Activated CD8-positive, alpha-beta memory T cell treated with anti-CD3 and anti-CD28 coated beads, Interleukin-2, amount 50 U/mL, for 48 hours (primary cell): ENCODE measurements at places on chromosomes 5 and 9.

GRCh38 chr5:175098301-175098700 is 345.7 kb downstream of the DRD1 start:
- no peak for DNase-seq

DNA sequence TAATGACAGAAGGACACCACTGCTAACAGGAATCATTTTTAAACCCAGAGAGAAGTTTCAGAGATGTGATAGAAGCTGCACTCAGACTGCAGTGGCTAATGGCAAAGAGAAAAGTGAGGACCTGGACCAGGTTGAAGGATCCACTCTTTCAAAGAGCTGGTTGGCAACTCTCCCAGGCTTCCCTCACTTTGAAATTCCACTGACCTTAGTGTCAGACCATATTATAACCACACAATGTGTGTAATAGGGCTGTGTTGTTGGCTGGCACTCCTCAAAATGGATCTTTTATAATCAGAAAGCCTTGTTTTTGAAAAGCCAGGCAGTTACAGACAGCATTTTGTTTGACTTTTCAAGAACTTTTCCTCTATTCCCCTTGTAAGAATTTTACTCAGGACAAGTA is 280.7 kb downstream of the PRELID2 start:
- no peak for DNase-seq

DNA sequence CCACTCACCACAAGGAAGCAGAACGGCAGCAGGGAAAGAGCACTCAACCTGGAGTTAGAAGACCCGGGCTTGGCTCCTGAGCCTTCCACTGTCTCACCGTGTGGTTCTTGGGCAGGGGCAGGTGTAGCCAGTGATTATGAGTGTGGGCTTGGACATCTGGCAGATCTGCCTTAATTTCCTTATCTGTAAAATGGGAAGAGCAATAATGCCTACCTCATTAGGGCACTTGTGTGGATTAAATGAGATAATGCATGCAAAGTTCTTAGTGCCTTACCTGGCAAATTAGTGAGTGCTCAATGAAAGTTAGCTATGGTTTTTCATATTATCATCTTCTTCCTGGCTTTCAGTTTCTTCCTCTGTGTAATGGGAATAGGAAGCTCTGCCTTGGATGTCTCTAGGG is 28.1 kb upstream of the COL15A1 start:
- no peak for DNase-seq

- no peak for DNase-seq
Observed at GRCh38 chr5:9515436-9515835, 30.4 kb downstream of the SEMA5A start.

- no peak for DNase-seq
Observed at GRCh38 chr5:8907168-8907868, 638.6 kb downstream of the SEMA5A start.

DNA sequence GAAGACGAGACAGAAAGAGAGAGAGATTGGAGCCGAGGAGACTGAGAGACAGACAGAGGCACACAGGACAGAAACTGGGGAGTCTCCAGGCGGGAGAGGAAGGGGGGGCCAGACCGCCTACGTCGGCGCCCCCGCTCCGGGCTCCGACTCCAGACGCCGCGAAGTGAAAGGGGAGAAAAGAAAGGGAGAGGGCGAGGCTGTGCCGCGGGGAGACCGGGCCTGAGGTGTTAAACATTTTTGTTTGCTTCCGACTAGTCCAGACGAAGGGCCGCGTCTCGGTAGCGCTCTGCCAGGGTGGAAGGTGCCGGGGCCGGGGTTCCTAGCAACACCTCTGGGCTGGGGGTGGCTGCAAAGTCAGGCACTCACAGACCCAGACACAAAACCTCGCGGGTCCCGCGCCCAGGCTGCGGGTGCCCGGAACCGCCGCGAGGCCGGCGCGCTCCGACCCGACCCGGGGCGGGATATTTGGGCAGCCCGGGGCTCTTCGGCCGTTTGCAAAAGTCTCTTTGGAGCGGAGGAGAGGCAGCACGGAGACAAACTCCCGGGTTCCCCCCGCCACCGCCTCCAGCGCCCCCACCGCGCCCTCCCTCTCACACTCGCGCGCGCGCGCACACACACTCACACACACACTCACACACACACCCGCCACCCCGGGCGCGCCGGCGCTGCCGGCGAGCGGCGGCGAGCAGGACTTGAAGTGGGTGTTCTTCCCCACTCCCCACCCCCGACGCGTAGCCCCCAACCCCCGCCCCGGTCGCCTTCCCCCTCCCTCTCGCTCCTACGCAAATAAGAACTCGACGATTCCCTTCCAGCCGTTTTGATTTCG is 626 bp upstream of the FST start:
- DNase-seq: peak; percentile 68

- DNase-seq: no peak
Observed at GRCh38 chr9:124329206-124329792, 71.5 kb downstream of the NEK6 start.

- DNase-seq: no peak
Observed at GRCh38 chr5:14745188-14745563, 80.7 kb downstream of the OTULIN start.

- no peak for DNase-seq
Observed at GRCh38 chr5:51377151-51378060, 5.8 kb upstream of the ISL1 start.

- DNase-seq: no peak
Observed at GRCh38 chr5:58264276-58264675, 195.6 kb downstream of the PLK2 start.

GRCh38 chr9:124781967-124782660 is 5.2 kb downstream of the OLFML2A start:
- no peak for DNase-seq

DNA sequence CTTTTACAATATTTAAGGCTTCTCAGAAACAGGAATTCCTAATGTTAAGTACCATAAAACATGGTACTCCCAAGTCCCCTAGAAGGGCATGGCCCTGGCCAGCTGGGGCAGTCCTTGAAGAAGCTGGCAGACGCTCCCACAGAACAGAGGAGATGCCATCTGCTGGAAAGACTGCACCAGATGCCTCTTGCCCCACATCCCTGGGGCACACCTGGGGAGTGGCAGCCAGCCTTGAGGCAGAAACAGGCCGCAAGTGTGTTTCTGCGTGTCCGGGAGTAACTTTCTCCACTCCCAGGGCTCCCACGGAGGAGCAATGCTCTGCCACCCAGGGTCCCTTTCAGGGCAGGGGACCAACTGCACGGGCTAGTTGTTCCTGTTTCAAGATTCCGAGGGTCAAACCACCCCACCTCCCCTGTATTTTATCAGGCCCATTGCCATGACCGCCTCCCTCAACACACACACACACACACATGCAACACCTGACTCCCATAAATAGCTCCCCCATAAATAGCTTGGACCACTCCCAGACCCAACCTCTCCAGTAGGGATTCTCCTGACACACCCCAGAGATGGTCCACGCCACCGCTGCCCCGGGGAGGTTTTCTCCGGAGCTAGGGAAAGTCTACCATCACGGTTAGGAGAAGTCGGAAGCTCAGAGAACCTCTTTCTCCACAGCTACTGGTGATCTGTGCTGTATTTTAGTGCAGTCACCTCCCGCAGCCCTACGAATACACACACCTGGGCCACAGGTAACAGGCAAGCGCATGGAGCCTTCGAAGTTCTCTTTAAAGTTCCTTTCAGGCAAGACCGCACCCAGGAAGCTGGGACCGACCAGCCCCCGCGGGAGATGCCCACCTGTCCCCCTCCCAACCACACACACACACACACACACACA is 1.5 kb downstream of the SPOCK1 start:
- DNase-seq: no peak

- no peak for DNase-seq
Observed at GRCh38 chr9:7055171-7055903, 297.6 kb downstream of the KDM4C start.

GRCh38 chr9:124213396-124213795 is 44.4 kb upstream of the NEK6 start:
- DNase-seq: no peak

GRCh38 chr9:3664044-3664443 is 138.2 kb upstream of the RFX3 start:
- no peak for DNase-seq

DNA sequence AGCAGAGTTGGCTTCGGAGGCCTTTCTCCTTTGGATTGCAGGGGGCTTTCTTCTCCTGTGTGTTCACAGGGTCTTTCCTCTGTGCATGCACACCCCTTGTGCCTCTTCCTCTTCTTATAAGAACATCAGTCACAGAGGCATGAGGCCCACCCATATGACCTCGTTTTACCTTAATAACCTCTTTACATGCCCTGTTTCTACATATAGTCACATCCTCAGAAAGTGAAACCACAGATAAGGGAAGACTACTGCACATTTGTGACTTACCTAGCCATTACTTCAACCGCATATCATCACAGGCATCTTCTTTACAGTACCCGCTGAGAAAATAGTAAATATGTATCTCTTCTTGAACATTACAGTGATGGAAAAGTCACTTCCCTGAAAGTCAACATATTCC is 204.9 kb upstream of the TARS1 start:
- no peak for DNase-seq

GRCh38 chr5:136205061-136205702 is 12.2 kb upstream of the SMIM32 start:
- DNase-seq: no peak

DNA sequence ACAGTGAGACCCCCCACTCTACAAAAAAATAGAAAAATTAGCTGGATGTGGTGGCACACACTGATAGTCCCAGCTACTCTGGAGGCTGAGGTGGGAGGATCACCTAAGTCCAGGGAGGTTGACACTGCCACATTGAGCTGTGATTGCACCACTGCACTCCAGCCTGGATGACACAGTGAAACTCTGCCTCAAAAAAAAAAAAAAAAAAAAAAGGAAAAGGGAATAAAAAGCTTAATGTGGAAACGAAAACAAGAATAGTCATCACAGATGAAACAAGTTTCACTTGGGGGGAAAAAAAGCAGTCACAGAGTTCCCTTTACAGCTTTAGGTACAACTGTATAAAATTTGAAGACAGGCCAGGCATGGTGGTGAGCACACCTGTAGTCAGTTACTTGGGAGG is 84.2 kb downstream of the FNBP1 start:
- no peak for DNase-seq

DNA sequence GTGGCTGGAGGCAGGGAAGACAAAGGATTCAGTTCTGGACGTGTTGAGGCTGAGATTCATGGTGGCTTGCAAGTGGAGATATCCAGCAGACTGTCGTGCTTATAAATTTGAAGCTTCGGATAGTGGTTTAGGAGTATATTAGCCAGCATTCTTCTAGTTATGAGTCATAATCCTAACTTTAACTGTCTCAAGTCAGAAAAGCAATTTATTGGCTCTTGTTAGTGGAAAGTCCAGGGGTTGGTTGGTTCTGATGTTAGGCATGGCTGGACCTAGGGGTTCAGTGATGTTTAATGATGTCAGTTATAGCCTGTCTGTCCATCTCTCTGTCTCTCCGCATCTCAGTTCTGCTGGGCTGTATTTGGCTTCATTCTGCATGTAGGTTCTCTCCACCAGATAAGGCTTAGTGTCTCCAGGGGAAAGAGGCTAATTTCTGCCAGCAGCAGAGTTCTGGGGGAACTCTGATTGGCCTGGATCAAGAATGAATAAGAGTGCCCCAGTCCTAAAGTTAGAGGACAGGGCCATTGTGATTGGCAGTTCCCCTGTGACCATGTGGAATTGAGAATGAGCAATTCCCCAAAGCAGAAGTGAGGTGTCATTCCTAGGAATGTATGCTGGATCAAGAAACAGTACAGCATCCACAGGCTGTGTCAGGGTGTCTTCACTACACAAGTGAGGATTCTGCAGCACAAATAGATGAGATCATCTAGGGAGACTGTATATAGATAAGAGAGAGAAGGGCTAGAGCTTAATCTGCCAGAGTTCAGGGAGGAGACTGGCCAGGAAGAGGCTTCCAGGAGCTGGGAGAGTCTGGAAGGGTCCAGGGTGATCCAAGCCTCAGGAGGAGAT is 72.9 kb upstream of the SHB start:
- DNase-seq: no peak

- no peak for DNase-seq
Observed at GRCh38 chr5:131749138-131749537, 47.7 kb downstream of the FNIP1 start.

- DNase-seq: no peak
Observed at GRCh38 chr9:8254541-8254940, 455.0 kb upstream of the DMAC1 start.

GRCh38 chr9:9791611-9792010 is 821.2 kb downstream of the PTPRD start:
- DNase-seq: no peak

DNA sequence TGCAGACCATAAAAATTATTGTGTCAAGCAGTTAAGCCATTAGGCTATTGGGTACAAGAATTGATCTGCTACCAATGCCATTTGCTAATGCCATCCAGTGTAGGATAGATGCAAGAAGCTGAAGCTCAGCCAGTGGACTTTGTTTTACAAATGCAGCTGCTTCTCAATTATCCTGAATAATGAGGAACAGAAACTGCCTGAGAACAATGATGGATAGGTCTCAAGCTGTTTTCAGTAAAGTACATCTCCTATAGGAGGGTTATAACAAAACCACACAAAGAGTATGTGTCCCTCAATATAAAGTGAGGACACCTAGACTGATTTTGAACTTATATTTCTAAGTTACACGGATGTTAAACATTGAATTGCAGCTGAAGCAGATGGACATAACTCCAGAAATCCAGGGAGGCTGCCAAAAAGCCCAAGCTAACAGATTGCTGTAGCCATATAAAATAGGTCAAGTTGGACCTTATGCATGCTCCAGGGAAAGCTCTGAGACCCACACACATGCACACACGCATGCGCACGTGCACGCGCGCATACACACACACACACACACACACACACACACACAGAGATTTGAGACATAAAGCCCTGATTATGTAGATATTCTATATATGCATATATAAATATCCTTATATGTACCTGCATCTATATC is 482.7 kb upstream of the CD180 start:
- DNase-seq: no peak

DNA sequence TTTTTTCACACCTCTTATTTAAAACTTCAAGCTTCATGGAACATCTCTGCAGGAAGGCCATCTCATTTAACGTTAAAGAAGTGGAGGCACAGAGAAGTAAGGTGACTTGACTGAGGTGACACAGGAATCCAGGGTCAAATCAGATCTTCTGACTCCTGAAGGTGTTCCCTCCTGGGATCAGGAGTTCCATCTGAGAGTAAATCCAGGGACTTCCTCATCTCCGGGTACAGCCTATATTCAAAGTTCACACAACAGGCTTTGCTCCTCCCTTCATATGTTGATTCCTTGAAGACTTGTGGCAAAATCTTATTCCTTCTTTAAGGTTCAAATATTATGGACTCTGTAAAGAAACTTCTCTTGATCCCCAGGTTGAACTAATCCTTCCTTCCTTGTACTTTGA is 313.1 kb upstream of the CLINT1 start:
- no peak for DNase-seq

- DNase-seq: no peak
Observed at GRCh38 chr5:151038801-151039238, 18.4 kb downstream of the GPX3 start.

- no peak for DNase-seq
Observed at GRCh38 chr5:80809451-80809850, 150.7 kb upstream of the RASGRF2 start.
